Bone marrow (tissue), 2 donors: ENCODE measurements at places on chromosomes 2 and 18.

- no peak for DNase-seq
Observed at GRCh38 chr2:47525167-47525566, 122.2 kb downstream of the MSH2 start.

- DNase-seq = no peak
Observed at GRCh38 chr2:11977766-11978524, 231.5 kb downstream of the LPIN1 start.

- DNase-seq = no peak
Observed at GRCh38 chr2:152062125-152063091, 36.4 kb downstream of the CACNB4 start.

DNA sequence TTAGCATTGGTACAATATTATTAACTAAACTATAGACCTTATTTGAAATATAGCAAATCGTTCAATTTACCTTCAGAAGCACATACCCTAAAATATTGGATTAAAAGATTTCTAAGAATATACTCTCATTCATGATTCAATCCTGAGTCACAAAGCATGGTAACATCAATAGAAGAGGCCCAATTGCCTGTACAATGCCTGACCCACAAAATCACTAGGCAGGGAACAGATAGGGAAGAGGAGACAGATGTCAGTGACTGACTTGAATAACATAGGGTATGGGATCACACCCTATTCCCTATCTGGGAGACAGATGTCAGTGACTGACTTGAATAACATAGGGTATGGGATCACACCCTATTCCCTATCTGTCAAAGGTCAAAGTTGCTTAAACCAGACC lies 611.6 kb upstream of the VRK2 start:
- no peak for DNase-seq

DNA sequence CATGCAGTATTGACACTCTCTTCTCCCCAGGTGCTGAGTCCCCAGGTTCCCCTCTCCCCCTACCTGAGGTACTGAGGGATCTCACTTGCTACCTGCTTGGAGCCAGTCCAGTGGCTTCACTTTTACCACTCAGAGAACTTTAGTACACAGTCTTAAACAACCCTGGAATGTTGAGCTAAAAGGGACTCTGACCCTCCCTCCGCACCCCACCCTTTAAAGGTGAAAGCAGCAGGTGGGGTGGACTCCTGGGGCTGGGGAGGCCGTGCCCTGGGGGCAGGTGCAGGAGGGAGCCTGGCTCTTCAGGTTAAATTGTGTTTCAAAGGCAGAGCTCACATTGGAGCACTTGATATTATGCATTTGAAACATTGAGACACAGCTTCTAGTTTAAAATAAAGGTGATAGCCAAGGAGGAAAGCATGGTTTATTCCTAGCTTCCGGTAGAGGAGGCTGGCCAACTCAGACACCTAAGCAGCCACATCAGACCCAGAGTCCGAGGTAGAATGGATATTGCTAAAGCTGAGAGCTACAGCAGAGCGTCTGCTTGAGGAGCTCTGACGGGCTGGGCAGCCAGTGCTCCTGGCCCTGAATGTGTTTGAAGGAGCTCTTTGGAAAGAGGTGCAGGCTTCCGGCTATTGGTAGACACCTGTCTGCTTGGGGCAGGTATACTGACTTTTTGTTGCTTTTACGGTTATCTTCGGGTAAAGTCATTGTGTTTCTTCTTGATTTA lies 196.4 kb downstream of the AGAP1 start:
- no peak for DNase-seq

DNA sequence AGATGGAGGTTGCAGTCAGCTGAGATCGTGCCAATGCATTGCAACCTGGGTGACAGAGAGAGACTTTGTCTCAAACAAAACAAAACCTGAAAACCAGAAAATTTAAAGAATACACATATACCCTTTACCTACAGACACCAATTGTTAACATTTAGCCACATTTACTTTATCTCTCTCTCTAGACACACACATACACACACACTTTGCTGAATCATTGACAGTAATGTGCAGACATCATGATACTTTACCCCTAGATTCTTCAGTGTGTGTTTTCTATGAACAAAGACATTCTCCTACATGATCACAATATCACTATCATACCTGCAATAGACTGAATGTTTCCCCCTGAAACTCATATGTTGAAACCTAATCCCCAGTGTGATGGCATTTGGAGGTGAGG lies 10.2 kb upstream of the CFLAR start:
- DNase-seq = no peak

- DNase-seq = no peak
Observed at GRCh38 chr18:68555879-68556301, 159.0 kb downstream of the TMX3 start.

GRCh38 chr2:34492561-34493455 lies 893.7 kb upstream of the FAM98A start:
- DNase-seq = no peak

DNA sequence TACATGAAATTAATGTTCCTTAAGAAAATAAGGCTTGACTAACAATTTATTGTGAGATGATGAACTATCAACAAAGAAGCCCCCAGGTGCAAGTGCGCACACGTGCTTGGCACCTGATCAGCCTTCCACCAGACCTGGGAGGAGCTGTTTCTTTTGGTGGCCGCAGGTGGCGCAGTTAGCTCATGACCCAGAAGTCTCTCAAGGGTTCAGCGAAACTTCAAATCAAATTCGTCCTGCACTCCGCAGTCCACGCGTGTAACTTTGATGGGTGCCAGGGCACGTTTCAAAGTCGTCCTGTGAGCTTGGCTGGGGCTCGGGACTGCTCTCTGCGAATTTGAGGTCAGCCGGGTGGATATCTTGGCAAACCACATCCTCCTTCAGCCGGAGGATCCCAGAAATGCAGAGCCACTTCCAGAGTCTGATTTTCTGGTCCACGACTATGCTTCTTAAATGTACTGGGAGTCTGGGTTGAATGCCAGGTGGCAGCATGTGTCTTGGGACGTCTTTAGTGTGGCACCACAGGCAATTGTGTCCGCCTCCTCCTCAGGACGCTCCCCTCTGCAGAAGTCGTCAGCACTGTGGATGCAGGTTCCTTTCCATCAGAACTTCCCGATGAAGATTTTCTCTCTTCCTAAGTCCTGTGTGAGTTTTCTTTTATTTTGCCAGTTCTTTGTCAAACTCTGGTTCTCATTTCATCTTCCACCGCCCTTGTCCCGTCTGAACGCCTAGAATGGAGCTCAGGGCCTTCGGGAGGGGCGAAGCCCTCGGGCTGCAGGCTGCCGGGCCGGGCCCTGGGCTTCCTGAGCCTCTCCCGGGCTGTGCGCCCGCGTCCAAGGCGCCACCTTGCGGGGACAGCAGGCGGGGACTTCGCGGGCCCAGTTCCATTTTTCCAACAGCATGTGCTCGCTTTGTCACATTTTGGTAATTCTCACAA lies 61.3 kb upstream of the RAPGEF4 start:
- DNase-seq = peak; percentile 26

DNA sequence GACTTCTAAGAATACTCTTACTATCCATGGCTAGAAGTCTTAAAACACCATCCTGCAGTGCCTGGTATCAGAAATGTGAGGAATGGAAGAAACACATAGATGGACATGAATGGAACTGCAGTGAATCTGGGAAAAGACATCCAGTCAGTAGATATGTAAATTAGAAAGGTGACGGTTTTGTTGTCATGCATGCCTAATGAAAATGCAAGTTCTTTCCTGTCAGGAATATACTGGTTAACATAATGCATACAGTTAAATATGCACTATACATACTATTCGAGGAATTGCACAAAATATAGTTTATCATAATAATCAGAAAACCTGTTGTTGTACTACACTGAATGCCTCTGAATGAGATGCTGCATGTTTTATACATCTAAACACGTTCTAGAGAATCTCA lies 190.6 kb upstream of the ITGA4 start:
- no peak for DNase-seq

GRCh38 chr18:29104227-29104626 lies 927.3 kb upstream of the CDH2 start:
- no peak for DNase-seq

DNA sequence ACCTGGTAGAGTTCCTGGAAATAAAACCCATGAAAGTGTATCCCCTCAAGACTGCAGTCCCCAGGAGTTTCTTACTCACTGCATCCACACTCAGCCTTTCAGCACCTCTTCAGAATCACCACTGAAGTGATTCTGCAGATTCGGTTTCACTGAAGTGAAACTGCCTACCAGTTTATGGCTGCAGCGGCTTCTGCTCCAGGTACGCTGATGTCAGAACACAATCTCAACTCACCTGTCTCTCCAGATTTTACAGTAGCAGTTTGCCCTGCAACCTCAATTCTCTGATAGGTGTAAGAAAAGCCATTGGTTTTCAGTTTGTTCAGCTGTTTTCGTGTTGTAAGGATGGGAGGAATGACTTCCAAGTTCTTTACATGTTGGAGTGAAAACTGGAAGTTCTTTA lies 124.8 kb downstream of the TSN start:
- DNase-seq = no peak
